ENCODE measurements at places on chromosomes 7 and 10.

- no peak overlapping the region for H3K4me3 ChIP-seq
- H3K36me3 ChIP-seq: no peaks in the 10 kb centered on the region
- no peaks in the 10 kb centered on the region for H3K27me3 ChIP-seq
Measured at GRCh38 chr10:114053946-114054345, 10.3 kb downstream of the ADRB1 start.

DNA sequence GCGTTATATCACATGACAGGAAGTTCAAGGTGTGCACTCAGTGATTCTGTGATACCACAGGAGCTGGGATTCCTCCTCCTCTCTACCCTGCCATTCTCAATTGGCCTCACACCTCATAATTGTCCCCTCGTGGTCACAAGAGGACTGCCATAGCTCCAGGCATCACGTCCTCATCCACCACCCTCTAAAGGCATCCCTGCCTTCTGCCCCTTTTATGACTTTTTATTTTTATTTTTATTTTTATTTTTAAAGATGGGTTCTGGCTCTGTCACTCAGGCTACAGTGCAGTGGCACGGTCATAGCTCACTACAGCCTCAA is 47.0 kb downstream of the PDGFA start:
- no peak overlapping the region for H3K4me3 ChIP-seq
- DNase-seq: no peak
- no peaks in the 10 kb centered on the region for H3K36me3 ChIP-seq

DNA sequence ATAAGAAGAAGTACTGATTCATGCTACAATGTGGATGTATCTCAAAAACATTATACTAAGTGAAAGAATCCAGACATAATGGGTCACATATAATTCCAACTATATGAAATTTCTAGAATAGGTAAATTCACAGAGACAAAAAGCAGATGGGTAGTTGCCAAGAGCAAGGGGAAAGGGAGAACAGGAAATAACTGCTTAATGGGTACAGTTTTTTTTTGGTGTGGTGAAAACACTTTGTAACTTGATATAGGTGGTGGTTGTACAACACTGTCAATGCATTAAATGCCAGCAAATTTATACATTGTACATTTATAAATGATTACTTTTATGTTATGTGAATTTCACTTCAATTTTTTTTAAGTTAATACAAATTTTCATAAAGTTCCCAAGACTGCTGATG is 19.4 kb upstream of the LRRN3 start:
- peaks cover 17% of the 10 kb centered on the region for H3K4me1 ChIP-seq
- DNase-seq: no peak
- no peaks in the 10 kb centered on the region for H3K36me3 ChIP-seq
- H3K4me3 ChIP-seq: no peak overlapping the region
- H3K27ac ChIP-seq: no peak overlapping the region
- H3K27me3 ChIP-seq: no peaks in the 10 kb centered on the region

DNA sequence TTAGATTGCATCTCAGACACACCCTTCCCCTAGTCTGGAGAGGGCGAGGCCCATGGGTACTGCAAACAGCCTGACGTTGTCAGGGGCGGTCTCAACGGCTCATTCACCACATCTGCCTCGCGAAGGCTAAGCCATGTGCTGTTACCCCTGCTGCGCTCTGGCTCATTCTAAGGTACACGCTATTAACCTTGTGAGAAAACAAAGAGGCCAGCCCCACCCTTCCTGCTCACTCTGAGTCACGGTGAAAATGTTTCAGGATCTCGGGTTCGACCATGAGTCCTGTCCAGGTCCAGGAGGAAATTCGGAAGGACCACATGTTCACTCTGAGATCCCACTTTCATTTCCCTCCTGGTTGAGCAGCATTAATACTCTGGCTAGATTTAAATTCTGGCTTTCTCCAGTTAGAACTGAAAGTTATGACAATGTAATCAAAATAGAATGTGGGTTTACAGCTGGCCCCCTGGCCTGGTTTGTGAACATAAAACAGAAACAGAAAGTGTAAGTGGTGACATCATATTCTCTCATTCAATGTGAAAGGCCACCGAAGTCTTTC is 55.2 kb downstream of the EGFR start:
- no peak overlapping the region for H3K27ac ChIP-seq
- peak; percentile 28 for DNase-seq
- H3K4me3 ChIP-seq: no peak overlapping the region
- H3K36me3 ChIP-seq: no peaks in the 10 kb centered on the region
- H3K4me1 ChIP-seq: no peaks in the 10 kb centered on the region

GRCh38 chr10:110447886-110448285 is 49.8 kb upstream of the DUSP5 start:
- DNase-seq: no peak
- no peaks in the 10 kb centered on the region for H3K4me1 ChIP-seq

DNA sequence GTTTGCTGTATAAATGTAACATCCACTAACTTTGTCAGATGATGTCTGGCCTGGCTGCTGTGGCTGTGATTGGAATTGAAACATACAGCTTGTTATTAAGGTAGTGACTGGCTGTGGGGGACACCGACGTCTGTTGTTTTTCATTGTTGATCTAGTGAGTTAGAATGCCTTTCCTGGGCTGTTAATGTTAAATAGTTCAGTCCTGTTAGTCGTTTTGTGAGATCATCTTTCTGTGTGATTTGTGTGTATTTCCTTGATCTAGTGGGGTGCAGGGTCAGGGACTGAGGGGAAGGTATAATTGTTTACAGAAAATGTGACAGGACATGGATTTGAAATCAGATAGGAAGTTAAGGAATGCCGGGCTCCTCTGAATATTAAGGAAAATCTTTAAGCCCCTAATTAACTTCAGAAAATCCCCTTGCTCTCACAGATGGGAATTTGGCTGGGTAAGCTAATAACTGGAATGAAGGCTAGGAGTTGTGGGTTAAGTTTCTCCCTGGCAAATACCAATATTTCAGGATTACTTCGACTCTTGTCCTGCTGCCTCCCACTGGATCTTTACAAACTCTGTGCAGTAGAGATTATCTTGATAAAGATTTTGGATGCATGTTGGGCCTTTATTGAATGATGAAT is 163.1 kb downstream of the AUTS2 start:
- H3K27ac ChIP-seq: no peak overlapping the region
- no peaks in the 10 kb centered on the region for H3K27me3 ChIP-seq
- DNase-seq: no peak
- no peaks in the 10 kb centered on the region for H3K36me3 ChIP-seq
- no peak overlapping the region for H3K4me3 ChIP-seq

All from GM23338 (cell line).